Astrocyte of the cerebellum (primary cell): ENCODE measurements at places on chromosomes 1 and 21.

DNA sequence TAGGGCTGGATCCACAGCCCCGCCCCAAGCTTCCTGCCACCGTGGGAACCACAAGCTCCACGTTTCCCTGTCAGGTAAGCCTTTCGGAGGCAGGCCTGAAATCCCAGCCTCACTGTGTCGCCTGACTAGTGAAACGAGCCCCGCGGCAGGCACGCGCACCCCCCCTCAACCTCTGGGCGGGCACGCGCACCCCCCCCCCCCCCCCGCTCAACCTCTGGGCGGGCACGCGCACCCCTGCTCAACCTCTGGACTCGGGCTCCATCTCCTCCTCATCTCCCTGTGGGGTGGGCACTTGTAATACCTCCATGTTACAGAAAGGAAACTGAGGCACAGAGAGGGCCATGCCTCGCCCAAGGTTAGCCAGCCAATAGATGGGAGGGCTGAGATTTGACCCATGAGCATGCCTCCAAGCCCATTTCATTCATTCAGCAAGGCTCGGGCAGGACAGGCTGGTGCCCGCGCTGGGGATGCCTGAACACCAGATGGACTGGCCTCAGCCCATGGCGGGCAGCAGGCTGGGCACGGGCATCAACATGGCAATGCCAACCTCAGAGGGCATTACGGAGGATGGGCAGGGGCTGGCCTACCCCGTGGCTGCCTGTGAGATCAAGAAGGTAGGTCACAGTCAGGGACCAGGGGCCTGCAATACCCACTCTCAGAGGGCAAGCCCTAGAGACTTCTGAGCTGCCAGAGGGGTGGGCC is 4.7 kb downstream of the CFAP410 start:
- no peak for DNase-seq

DNA sequence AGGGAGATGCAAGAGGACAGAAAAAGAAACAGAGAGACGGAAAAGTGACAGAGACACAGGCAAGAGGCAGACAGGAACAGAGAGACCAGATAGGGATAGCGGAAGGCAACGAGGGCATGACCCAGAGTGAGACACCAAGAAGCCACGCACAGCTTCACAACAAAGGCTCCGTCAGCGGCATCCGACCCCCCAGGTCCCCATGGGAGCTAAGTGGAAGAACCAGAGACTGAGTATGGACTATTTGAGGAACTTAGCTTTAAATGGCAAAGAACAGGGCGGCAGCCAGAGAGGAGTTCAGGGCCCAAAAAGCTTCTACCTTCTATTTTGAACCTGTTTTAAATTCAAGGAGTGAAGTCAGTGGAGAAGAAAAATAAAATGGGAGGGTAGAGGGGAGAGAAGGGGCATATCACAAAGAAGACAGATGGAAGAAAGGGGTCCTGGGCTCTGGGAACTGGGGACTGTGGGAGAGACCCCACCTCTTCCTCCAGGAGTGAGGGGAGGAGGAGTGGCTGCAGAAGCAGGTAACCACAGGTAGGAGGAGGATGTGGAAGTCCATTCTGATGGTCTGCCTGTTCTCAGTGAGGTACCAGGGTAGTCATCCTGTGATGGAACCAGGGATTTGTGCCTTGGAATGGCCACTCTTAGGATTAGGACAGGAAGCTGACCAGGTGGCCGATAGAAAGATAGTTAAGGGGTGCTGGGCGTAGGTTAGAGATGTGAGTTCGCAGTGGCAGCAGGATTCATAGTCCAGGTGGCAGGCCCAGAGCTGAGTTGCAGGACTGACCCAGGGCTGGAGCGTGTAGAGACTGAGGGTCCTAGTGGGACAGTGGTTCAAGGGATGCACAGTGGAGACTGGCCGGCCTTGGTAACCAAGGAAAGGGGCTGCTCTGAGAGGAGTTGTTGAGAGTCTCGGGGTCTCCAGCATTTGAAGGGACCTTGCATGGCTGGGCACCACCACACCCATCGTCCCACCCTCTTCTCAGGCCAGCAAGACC is 37.7 kb downstream of the CSMD2 start:
- no peak for DNase-seq

GRCh38 chr1:231563247-231563646 is 34.8 kb downstream of the TSNAX start:
- no peak for DNase-seq

GRCh38 chr1:93177991-93178390 is 2.2 kb downstream of the TMED5 start:
- DNase-seq: no peak

DNA sequence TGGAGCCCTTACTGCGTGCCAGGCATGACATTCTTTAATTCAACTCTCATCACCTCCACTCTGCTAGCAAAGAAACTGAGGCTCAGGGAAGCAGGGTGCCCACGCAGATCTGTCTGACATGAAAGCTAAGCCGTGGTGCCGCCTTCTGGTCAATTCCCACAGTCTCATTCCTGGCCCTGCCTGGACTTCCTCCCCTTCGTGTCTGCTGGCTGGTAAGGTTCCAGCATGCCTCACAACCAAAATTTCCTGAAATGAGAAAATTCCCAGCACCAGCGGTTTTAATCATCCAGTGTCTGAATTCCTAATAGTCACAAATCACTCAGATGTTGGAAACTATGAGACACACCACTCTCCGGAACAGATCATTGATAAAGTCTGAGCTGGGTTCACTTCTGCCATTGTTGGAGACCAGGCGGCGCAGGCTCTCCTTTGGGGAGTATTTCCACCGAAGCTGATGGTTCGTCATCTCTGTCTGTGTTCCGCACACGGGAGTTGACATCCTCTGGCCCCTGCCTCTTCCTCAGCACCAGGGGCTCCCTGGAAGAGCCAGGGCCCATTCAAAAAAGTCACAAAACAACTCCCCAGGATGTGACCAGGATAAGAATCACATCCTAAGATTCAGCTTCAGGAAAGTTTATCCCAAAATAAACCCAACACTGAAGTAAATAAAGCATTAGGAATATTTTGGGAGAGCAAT is 167.7 kb downstream of the PLPP3 start:
- no peak for DNase-seq

- DNase-seq: no peak
Observed at GRCh38 chr1:228937851-228938536, 202.7 kb downstream of the RHOU start.

GRCh38 chr1:19811206-19811851 is 3.8 kb downstream of the RNF186 start:
- no peak for DNase-seq

DNA sequence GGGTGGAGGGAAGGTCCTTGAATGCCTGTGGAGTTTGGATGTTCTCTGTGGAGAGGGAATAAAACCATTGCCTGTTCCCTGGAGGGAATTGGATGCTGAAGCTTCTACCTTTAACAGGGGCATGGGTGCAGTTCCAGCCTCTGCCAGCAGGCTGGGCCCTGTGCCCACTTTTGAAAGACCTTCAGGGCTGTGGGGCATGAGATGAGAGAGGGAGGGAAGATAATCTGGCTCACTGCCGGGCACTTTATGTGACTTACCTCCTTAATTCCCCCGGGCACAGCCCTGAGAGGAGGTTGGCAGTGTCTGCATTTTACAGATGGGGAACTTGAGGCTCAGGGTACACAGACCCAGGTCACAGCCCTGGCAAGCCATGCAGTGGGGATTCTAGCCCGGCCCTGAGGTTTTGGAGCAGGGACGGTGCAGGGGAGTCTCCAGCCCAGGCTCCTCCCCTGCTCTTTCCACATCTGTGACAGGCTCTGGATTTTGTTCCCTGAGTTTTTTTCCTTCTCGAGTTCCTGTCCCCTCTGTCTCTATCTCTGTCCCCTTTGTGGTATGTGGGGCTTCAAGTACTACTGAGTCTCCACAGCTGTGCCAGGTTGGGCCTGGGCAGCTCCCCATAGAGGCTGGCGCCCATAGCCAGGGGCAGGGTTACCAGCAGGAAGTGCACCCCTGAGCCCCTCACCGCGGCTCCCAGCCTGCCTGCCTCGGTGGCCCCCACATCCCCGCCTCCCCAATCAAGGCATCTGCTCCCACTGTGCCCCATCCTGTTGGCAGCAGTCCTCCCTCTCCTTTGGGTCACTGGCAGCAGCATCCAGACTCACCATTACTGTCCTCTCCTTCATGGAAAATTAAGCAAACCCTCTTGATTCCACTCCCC is 14.0 kb upstream of the THEMIS2 start:
- DNase-seq: peak; percentile 64

DNA sequence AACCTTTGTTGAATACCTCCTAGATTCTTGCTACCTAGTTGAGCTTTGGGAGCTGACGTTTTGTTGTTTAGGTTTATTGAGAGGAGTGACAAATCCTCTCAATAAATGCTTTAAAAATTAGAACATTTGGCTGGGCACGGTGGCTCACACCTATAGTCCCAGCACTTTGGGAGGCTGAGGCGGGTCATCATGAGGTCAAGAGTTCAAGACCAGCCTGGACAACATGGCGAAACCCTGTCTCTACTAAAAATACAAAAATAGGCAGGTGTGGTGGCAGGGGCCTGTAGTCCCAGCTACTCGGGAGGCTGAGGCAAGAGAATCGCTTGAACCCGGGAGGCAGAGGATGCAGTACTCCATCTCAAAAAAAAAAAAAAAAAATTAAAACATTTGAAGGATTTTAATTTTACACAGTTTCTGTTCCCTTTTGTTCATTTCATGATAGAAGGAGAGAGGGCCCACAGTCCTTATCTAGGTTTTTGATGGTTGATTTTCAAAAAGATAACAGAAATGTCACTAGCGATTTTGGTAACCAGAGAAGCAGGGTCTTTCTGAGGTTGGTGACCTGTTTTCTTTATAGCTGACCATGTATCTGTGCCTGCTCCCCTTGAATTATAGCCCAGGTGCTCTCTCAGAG is 44.2 kb upstream of the PIGV start:
- DNase-seq: no peak

DNA sequence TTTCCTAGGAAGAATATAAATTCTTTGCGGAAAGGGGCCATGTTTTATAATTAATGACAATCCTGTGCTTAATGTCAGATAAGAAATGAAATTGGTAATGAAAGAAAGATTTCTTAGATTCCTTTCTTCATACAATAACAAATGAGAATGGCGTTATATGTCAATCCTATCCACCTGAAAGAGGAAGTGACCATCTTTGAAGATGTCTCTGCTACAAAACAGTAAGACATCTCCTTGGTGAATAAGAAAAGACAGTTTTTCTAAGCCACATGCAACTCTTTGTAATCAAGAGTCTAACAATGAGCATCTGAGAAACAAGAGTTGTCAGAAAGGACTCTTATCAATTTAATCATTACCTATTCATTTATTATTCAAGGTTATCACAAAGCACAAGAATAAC is 286.0 kb downstream of the VAV3 start:
- no peak for DNase-seq

DNA sequence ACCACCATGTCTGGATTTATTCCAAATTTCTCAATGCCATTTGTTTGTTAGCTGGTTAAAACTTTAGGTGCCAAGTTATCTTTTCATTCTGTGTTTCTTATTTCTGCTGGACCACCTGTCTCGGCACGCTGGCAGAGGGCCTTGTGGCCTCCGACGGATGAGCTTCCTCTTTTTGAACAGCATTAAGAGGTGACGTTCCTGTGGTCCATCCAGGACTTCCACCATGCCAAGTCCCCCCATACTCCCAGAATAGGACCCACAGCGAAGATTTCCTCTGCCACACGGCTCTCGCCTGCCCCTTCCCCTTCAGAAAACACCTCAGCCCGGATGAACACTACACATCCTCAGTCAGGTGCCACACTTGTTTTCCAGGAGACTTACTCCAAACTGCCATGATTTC is 73.8 kb downstream of the NTPCR start:
- DNase-seq: no peak

GRCh38 chr1:94022471-94023189 is 98.3 kb downstream of the ABCA4 start:
- peak; percentile 79 for DNase-seq

GRCh38 chr1:162906485-162906884 is 45.5 kb upstream of the CCDC190 start:
- DNase-seq: no peak

GRCh38 chr1:147800804-147801203 is 40.4 kb upstream of the GJA5 start:
- no peak for DNase-seq

GRCh38 chr1:168427051-168427450 is 116.7 kb downstream of the XCL2 start:
- DNase-seq: no peak

- DNase-seq: no peak
Observed at GRCh38 chr1:50611675-50612074, 188.4 kb upstream of the DMRTA2 start.

DNA sequence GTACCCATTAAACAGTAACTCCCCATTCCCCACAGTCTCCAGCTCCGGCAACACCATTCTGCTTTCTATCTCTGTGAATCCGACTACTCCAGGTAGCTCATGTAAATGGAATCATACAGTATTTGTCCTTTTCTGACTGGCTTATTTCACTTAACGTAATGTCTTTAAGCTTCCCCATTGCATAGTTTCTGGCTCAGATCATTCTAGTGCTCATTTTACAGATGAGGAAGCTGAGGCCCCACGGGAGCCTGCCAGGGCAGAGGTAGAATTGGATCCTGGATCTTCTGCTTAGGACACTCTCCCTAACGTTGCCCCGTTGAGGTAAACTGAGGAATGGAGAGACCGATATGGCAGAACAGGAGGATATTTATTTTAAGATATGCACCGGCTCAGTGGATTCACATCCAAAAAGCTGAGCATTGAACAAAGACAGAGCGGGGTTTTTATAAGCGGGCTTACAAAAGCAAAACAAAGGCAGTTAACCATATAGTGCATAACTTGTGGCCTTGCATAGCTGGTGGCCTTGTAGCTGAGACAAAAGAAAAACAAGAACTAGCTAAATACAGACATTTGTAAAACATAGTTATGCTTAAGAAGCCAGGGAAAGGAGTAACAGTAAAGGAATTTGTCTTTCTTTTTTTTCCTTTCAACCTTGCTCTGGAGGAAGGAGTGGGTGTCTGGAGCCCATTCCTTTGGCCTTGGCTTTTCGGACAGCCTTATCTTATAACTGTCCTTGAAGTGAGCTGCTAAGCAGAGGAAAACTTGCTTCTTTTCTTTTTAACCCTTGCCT is 15.3 kb upstream of the KLHDC8A start:
- DNase-seq: peak; percentile 58

- DNase-seq: no peak
Observed at GRCh38 chr1:215523128-215523861, 43.8 kb upstream of the KCTD3 start.

DNA sequence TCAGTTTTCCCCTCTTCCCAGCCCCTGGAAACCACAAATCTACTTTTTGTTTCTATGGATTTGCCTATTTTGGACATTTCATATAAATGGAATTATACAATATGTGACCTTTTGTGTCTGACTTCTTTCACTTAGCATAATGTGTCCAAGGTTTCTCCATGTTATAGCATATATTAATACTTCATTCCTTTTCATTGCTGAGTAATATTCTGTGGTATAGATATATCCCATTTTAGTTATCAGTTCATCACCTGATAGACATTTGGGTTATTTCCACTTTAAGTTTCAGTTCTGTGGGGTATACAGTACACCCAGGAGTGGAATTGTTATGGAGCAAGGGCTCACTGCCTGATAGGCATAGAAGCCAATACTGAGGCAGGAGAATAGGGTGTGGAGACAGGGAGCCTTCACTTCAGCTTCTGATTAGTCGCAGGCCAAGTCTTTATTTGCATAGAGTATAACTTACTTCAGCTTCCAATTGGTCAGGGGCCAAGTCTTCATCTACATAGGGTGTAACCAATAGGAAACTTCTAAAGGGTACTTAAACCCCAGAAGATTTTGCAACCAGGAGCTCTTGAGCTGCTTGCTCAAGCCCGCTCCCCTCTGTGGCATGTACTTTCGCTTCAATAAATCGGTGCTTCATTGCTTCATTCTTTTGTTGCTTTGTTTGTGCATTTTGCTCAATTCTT is 8.3 kb upstream of the NVL start:
- no peak for DNase-seq

- no peak for DNase-seq
Observed at GRCh38 chr1:110890474-110891196, 17.7 kb downstream of the CD53 start.

- no peak for DNase-seq
Observed at GRCh38 chr1:10734962-10735544, 61.4 kb downstream of the CASZ1 start.
